ENCODE measurements at places on chromosomes 2 and 18. TPM values are rescaled to one million over a fixed set of nuclear protein-coding genes. Genes with fewer than 3 reads are reported as not detected.
A peak's percentile ranks its signal among the peaks of the same experiment; 100 is the strongest.

GRCh38 chr2:145289946-145290345, 770.0 kb upstream of the ZEB2 start:
- no peaks in the 10 kb centered on the region for H3K27me3 ChIP-seq
- H3K36me3 ChIP-seq = no peaks in the 10 kb centered on the region
- peaks cover 13% of the 10 kb centered on the region for H3K4me1 ChIP-seq
- no peak overlapping the region for H3K4me3 ChIP-seq

DNA sequence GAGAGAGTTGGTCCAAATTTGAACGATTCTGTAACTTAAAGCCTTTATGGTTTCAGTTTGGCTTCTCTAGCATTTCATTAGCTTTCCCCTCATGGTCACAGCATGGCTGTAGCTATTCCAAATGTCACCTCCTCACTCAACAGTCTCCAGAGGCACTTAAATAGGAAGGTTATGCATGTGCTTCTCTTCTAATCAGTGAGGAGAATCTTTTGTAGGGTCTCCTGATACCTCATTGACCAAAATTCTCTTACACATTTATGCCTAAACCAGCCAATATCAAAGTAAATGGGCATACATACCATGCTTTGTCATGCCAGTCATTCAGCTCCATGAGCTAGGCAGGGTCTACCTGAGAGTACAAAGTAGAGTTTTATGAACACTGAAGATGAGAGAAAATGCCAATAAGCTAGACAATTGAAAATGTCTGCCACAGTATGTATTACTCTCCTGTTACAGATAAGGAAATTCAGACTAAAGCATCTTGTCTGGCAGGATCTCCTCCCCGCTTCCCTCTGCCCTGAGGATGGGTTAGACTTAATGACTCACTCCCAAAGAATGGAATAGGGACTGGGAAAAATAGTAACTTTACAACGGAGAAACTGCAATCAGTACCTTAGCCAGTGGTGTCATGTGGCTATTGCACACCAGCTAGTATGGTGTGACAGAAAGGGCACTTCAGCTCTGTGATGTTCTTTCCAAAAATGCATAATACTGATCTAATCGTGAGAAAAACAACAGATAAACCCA, 15.4 kb downstream of the DSG2 start:
- H3K4me3 ChIP-seq = no peak overlapping the region
- no peaks in the 10 kb centered on the region for H3K27me3 ChIP-seq
- no peak overlapping the region for H3K27ac ChIP-seq
- H3K4me1 ChIP-seq = no peaks in the 10 kb centered on the region

- no peaks in the 10 kb centered on the region for H3K27me3 ChIP-seq
- no peak for DNase-seq
- H3K4me3 ChIP-seq = no peak overlapping the region
- H3K36me3 ChIP-seq = no peaks in the 10 kb centered on the region
These were observed 111.6 kb upstream of the ODC1 start for GRCh38 chr2:10559634-10560224.

GRCh38 chr2:145324748-145325147, 804.8 kb upstream of the ZEB2 start:
- no peak for DNase-seq
- no peak overlapping the region for H3K4me3 ChIP-seq
- H3K36me3 ChIP-seq = no peaks in the 10 kb centered on the region
- H3K27ac ChIP-seq = no peak overlapping the region
- H3K4me1 ChIP-seq = no peaks in the 10 kb centered on the region

DNA sequence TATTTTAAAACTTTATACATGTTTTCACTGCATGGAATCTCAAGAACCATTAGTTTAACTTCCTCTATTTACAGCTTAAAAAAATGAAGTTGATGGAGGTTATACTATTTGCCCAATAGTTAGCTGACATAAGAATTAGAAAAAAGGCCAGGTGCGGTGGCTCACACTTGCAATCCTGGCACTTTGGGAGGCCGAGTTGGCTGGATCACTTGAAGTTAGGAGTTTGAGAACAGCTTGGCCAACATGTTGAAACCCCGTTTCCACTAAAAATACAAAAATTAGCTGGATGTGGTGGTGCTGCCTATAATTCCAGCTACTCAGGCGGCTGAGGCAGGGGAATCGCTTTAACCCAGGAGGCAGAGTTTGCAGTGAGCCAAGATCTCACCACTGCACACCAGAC, 125.1 kb upstream of the CDH19 start:
- H3K36me3 ChIP-seq = no peaks in the 10 kb centered on the region
- H3K4me1 ChIP-seq = no peaks in the 10 kb centered on the region
- H3K4me3 ChIP-seq = no peak overlapping the region
- no peak overlapping the region for H3K27ac ChIP-seq
- no peak for DNase-seq

DNA sequence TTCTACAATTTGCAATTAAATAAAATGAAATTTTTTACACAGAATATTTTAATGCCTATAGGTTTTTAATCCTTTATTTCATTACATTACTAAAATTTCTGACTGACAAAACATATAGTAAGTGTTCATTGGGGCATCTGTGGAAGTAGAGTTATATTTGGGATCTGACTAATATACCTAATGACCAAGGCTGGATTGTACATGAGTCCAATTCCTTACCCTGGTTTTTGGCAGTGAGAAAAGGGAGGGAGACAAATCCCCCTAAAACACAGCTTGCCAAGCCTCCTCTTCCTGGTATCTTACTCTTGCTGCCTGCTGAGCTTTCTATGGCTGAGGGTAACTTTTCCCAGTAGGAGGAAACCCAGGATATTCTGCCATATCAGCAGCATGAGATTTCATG, 149.4 kb upstream of the CDH20 start:
- H3K27ac ChIP-seq = no peak overlapping the region
- H3K36me3 ChIP-seq = no peaks in the 10 kb centered on the region
- H3K4me1 ChIP-seq = no peaks in the 10 kb centered on the region
- DNase-seq = no peak
- H3K4me3 ChIP-seq = no peak overlapping the region
- no peaks in the 10 kb centered on the region for H3K27me3 ChIP-seq

GRCh38 chr2:6845903-6846302, 19.8 kb downstream of the CMPK2 start:
- H3K27ac ChIP-seq = no peak overlapping the region
- DNase-seq = no peak
- no peaks in the 10 kb centered on the region for H3K27me3 ChIP-seq
- H3K36me3 ChIP-seq = peaks cover 32% of the 10 kb centered on the region
- H3K4me3 ChIP-seq = no peak overlapping the region

DNA sequence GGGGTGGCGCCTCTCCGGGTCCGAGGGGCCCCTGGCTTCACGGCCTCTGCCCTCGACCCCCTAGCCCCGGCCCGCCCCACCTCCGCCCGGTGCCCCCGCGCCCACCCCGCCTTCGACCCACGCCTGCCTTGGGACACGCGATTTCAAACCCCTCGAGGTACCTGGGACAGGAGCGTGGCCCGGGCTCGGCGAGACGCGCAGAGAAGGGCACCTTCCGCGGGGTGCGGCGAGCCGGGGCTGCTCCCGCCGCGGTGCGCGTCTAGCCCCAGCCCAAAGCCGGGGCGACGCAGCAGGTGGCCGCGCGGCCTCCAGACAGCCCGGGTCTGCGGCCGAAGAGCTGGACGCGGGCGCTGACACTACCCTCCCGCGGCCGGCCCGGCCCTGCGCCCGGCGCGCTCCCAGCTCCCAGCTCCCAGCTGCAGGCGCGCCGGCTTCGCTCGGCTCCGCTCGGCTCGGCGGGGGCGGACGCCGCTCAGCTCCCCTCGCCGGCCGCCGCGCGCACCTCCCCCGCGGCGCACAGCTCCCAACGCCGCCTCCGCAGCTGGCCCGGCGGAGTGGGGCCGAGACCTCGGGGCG, at the start of gene CRACDL:
CRACDL (minus strand) TSS at position 449 of the 576 bp plus-strand sequence. CDS start 89,425 bp downstream, outside the sequence.
- peaks cover 23% of the 10 kb centered on the region for H3K4me1 ChIP-seq
- H3K27ac ChIP-seq = peak within 1 kb of the TSS; percentile 76
- no peaks in the 10 kb centered on the region for H3K36me3 ChIP-seq

- no peak overlapping the region for H3K27ac ChIP-seq
- no peak for DNase-seq
- peaks cover 2% of the 10 kb centered on the region for H3K4me1 ChIP-seq
These were observed 6.1 kb upstream of the CUL3 start for GRCh38 chr2:224591220-224591619.

DNA sequence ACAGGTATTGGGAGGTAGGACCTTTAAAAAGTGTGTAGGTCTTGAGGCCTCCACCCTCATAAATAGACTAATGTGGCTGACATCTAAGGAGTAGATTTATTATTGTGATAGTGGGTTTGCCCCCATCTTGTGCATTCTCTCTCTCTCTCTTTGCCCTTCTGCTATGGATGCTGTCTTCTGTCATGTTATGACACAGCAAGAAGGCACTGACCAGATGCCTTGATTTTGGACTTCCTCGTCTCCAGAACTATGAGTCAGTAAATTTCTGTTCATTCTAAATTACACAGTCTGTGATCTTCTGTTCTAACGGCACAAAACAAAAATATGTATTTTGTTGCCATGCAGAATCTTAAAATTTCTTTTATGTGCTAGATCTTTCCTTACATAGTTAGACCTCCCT, 66.9 kb downstream of the ATAD2B start:
- H3K4me1 ChIP-seq = no peaks in the 10 kb centered on the region
- H3K27ac ChIP-seq = no peak overlapping the region
- H3K36me3 ChIP-seq = peaks cover 89% of the 10 kb centered on the region
- no peak for DNase-seq
- no peaks in the 10 kb centered on the region for H3K27me3 ChIP-seq

SGPP2 gene
- 3.9 TPM for polyA plus RNA-seq

TACR1 gene
- 0.25 TPM for polyA plus RNA-seq

All from stomach (tissue), 19 donors.